ENCODE measurements at places on chromosomes 5 and 9.

GRCh38 chr5:73540192-73540591 is 25.2 kb downstream of the ANKRA2 start:
- DNase-seq: no peak

- DNase-seq: peak; percentile 77
Measured at GRCh38 chr9:132901858-132902831, 23.4 kb downstream of the SPACA9 start.

- no peak for DNase-seq
Measured at GRCh38 chr9:134964271-134965055, 46.8 kb upstream of the FCN1 start.

DNA sequence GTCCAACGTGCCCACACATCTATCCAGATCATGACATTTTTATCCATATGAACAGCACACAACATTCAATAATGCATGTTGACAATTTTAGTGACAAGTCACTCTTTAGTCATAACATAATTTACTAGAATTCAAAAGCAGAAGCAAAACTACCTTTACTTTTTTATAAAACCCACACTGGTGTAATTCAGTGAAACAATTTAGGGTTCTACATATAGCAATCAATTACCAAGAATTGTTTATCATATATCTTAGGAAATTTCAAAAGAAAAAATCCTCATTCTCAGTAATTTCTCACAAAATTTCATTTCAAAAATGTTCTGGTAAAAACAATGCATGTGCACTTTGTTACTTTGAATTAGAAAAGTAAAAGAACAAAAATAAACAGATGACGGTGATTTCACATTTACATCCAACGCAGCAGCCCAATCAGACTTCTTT is 12.6 kb downstream of the AUH start:
- DNase-seq: no peak

DNA sequence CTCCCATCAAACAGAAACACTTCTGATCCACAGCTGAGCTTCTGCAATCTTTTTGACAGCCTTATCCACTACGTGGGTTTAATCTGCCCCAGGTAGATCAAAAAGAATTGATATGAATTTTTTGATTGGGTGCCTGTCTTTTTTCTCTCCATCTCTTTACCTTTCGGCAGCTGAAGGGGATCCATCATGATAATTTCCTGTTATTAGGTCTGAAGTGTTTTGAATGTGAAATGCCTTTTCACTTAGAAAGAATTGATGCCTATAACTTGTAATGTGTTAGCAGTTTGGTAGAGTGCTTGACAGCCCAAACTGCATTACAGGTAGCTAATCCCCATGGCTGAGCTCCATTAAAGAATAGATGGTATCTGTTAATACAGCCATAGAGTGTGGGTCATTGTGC is 745.4 kb downstream of the TLR4 start:
- DNase-seq: no peak

DNA sequence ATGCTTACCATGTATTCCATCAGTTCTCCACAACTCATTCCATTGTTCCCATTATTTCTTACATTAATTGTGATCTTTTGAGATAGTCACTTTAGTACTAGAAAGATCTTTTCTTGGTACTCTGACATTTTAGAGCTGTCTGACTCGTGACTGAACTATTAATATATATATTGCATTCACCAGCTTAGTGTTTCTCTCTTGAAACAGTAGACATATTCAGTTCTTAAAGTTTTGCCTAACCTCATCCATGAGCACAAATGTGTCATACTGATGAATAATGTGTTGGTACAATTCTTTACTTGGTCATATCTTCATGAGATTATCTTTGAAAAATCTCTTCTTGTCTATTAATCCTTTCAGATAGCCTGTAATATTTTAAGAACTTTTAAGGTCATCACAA is 74.3 kb downstream of the NLN start:
- no peak for DNase-seq

Measured in stimulated activated naive CD8-positive, alpha-beta T cell treated with anti-CD3 and anti-CD28 coated beads, Interleukin-15, Interleukin-2, amounts not matched to agents 100 U/mL and 50 U/mL, for 24 hours (primary cell).